ENCODE measurements at places on chromosomes 5 and 9. TPM values are rescaled to one million over a fixed set of nuclear protein-coding genes. Genes with fewer than 3 reads are reported as not detected.

DNA sequence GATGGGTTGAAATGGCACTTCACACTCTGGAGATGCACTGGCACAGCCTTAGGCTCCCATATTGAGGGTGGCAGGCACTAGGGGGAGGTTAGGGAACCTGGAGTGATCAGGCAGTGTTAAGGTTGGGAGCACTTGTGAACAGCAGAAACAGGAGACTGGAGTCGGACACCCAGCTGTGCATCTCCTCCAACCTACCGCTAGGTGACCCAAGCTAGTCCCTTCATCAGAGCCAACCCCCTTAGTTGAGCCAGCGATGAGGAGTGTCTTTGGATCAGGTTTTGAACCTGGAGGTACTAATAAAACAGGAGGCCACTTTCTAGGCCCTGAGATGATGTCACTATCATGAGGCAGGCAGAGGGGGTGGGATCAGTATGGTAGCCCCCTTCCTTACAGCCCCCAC lies 1.7 kb downstream of the ACTL7B start:
- no peak for ATAC-seq

STK32A gene
- 0.04 TPM for total RNA-seq

GRCh38 chr5:96976-97660 lies 5.2 kb downstream of the PLEKHG4B start:
- ATAC-seq, result no peak

SLC46A2 gene
- 0.44 TPM for total RNA-seq

GRCh38 chr9:18215626-18216025 lies 258.3 kb upstream of the ADAMTSL1 start:
- no peak for ATAC-seq

GPX3 gene
- 125 TPM for total RNA-seq

DNA sequence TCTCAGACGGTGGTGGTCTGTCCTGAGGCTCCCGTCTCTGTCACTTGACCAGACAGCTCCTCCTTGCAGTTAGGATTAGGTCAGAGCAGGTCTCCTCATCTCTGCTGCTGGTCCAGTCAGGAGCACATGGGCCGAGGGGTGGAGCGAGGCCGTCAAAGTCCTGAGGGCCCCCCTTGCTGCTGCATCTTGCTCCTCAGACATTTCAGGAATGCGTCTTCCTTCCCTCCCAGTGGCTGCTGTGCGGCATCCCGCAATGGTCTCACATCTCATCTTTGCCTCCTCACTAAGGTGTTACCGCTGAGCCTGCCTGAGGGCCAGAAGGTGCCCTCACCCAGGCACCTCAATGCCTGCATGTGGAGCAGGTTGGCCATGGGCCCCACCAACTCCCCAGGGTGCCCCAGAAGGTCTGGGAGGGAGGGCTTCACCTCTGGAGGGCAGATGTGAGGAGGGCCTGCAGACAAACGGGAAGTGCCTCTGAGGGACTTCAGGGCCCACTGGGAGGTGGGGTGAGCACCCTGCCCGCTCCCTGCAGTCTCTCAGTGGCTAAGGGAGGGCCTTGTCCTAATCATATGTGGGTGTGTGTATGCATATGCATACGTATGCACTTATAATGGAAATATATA lies 137.7 kb upstream of the LMX1B start:
- peak; percentile 24 for ATAC-seq

TXN gene
- 647 TPM for total RNA-seq

- ATAC-seq, result no peak
Observed at GRCh38 chr9:123511326-123512277, 155.6 kb downstream of the CRB2 start.

GRCh38 chr9:88258024-88258423 lies 119.7 kb upstream of the SPATA31C2 start:
- no peak for ATAC-seq

FRRS1L gene
- total RNA-seq, result not detected

DNA sequence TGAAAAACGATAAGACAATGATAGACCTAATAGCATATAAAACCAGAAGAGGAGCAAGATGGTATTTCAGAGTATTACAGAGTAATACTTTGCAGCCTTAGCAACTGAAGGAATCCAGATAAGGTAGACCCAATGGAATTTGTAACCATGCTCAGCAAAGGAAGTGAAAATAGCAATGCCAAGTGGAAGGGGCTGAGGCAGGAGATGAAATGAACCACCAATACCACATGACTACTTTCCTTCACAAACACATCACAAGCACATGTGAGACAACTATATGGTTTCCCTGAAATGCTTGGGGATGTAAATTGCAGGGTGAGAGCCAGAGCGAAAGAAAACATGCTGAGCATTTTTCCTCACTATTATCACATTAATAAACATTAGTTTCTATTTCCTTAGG lies 79.8 kb upstream of the MELK start:
- ATAC-seq, result no peak

DNA sequence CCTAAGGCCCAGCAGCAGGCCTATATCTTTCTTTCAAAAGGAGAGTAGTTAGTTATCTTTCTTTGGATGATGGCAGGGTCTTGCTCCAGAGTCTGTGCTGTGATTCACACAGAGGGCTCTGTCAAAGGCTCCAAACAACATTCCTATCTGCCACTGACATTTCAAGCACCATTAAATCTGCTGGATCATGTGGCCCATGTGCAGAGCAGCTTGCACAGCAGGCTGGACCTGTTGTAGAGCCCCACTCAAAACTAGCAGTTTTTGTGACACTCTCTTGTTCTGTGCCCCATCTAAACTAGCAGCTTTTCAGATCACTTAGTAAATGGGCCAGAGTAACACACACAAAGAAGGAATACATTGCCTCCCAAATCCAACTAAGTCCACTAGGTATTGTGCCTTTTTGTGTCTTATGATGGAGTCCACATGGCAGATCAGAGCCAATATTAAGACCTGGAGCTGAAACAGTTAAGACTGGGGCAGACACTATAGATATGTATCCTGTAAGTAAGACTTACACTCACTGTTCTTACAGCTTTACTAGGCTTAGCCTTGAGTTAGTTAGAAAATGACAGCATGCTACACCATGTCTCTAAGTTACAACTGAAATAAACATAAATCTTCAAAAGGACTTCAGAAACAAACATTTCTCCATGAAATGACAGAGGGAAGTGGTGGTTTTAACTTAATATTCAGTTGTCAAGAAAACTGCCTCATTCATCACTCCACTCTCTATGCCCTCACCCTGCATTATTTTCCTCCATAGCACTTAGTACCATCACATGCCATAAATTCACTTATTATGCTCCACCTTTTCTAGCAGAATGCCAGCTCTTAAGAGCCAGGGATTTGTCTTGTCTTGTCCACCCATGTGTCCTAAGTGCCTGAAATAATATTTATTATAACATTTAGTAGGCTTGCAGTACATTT lies 400.9 kb downstream of the RAB3C start:
- ATAC-seq, result peak; percentile 39

- ATAC-seq, result no peak
Observed at GRCh38 chr5:81187885-81188284, 45.2 kb upstream of the CKMT2 start.

- peak; percentile 43 for ATAC-seq
Observed at GRCh38 chr9:129671519-129671918, 6.1 kb downstream of the PRRX2 start.

DNA sequence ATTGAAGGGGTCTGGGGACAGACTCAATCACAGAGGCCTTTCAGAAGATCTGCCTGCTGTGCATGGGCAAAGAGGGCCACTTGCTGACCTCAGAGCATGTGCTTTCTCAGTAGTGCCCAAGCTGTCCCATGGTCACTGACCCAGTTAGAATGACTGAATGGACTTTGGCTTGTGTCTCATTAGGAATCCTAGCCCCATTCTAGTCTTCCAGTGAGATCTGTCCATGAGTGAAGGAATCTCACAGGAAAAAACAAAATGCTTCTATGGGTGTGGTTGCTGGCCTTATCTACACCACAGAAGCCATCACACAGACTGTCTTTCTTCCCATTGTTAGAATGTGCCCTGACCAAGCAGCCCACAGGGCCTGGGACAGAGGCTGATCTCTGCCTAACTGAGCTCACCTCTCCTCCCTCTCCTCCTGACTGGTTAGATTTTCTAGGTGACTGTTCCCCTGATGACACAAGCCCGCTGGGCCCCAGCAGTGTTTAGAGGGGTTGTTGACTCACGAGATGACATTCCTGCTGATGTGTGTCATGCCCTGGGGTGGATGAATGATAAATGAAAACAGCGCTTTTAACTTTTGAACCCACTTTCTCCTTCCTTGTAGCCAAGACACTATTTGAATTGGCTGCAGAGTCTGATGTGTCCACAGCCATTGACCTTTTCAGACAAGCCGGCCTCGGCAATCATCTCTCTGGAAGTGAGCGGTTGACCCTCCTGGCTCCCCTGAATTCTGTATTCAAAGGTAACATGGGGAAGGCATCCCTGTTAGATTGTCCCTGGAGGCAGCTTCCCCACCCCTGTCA lies 24.8 kb downstream of the TGFBI start:
- peak; percentile 91 for ATAC-seq

CER1 gene
- not detected for total RNA-seq

DNA sequence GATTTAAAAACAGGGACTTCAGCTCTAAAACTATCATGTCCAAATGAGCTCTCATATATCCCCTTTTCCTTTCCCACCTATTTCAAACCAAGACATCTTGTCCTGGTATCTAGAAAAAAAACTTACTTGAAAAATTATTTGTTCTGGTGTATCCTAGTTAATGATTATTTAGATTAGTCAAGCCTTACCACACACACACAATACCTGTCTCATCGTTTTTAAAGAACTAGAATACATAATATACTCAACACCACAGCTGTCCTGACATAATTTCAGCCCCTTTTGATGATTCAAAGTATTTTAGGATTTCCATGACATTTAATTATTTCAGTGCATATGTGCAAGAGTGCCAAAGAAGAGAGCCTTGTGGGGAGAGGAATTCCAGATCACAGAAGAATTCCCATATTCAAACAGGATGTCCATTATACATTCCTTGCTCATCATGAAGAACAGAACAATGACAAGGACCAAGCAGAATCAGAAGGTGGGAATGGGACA lies 233.7 kb downstream of the SMARCA2 start:
- no peak for ATAC-seq

SV2C gene
- 0.12 TPM for total RNA-seq

- peak; percentile 3 for ATAC-seq
Observed at GRCh38 chr5:134846641-134846960, 833 bp downstream of the C5orf24 start.

DNA sequence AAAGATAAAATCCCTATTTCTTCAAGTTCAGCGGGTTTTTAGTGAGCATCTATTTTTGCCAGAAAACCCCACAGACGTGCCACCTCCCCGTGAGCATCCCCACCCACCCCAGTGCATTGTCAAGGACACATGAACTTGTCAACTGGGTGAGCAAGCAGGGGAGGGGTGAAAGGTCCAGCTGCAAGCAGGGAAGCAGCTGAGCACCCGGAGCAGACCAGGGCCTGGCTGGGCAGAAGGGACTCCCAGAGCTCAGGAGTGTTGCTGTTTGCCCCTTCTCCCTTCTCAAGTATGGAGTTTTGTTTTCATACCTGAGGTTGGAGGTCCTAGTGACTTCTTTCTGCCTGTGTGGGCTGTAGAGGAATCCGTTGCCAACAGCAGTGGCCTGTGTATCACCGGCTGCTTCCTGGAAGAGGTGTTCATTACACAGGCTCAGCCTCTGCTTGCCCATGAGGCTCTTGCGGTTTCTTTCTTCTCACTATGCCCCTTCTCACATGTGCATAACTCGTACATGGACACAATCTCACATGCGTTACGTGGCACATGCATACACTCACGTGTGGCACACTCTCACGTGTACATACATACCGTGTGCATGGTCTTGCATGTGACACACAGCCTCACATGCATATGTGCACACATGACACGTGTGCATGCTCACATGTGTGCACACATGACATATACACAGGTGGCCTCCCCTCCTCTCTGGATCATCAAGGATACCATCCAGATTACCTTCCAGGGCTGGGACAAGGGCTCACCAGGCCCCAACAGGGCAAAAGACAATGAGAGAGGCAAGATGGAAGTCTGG lies 126.7 kb downstream of the MVB12B start:
- ATAC-seq, result no peak

BTNL8 gene
- total RNA-seq, result not detected

DNA sequence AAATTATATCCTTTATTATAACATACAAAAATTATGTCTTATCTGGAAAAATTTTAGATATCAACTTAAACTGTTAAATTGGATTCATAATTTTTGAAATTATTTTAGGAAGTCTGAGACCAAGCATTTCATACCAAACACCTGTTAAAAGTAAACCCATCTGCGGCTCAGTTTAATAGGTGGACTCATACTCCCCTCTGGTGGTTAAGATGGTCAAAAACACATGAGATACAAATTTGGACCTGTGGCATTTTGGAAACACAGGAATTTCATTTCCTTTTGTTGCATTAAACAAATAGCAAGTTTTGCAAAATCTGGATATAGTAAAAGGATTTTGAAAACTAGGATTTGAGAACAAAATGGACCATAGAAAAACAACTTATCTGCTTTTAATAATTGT lies 53.7 kb downstream of the RGMB start:
- no peak for ATAC-seq

DNA sequence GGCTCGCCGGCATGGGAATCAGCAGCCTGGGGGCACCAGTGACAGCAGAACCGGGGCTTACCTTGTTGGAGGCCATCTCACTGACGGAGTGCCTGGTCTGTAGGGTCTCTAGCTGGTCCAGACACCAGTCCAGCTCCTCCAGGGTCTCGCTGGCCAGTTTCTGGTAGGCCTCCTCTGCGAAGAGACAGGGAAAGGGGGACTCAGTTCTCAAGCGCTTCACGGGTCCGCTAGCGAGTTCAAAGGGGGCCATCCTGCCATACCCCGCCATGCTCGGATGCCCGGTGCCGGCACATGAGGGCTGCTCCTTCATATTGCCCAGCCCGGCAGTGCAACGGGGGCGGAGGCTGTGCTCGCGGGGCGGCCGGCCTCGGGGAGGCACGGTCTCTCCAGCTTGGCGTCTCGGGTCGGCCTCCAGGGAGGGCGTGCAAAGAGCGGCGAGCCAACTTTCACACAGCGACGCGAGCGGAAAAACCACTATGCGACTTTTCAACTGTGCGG lies 456.0 kb downstream of the RAB3C start:
- peak; percentile 49 for ATAC-seq

SLC34A3 gene
- 0.68 TPM for total RNA-seq

- no peak for ATAC-seq
Observed at GRCh38 chr5:112418659-112419163, 366 bp downstream of the EPB41L4A start.

SLC6A18 gene
- total RNA-seq, result not detected

DNA sequence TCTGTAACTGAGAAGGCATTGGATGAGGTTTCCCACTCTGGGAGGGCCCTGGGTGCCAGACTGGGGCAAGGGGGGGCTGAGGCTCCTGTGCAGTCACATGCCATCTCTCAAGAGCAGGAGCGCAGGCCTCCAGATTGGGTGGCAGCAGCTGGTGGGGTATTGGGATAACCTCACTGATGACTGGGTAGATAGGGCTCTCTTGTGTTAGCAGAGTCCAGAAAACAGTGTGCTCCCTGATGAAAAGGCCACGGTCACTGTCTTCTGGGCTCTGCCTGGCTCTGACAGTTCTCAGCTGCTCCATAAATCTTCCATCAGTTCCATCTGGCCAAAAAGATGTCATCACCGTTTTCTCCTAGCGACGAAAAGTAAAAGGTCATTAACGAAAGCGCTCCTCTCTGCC lies 21.8 kb upstream of the NKX2-5 start:
- no peak for ATAC-seq

PLPP7 gene
- 0.28 TPM for total RNA-seq

Measured in esophagus mucosa (tissue), 1 donor.